A172 (cell line): ENCODE measurements at places on chromosomes 5 and 9. TPM values are rescaled to one million over a fixed set of nuclear protein-coding genes. Genes with fewer than 3 reads are reported as not detected.

SPINK6 gene
- total RNA-seq: 0.89 and 2.4 TPM in 2 replicates

GRCh38 chr9:112322701-112323377 is 10.6 kb downstream of the PTBP3 start:
- DNase-seq: no peak

DNA sequence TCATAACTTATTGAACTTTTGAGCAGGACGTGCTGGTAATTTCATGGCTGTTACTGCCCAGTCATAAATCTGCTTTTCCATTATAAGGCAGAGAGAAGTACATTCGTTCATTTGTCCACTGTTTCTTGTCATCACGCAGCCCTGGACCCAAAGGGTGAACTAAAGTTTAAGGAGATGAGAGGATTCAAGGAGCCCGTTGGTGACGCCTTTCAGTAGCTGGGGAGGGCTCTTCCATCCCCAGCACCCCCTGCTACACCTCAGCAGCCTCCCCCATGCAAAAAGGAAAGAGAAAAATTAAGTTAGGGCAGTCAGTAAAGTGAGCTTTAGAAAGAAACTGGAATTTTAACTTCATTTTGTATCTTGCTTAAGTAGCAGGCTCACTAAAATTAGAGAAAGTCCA is 2.9 kb downstream of the FOXE1 start:
- no peak for DNase-seq

DNA sequence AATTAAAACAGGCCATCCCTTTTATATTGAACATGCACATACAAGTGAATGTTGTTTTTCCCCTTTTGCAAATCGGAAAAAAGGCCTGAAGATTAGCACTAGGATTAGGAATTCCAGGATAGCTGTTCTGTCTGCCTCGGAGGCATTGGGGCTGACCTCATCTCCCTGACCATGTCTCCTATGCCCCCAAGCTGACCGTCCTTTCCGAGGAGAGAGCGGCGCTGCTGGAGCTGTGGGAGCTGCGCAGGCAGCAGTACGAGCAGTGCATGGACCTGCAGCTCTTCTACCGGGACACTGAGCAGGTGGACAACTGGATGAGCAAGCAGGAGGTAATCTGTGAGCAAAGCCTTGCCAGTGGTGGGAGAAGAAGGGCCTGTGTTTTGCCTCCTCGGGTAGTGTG is 28.3 kb downstream of the SPTAN1 start:
- no peak for DNase-seq
